ENCODE measurements at places on chromosomes 16 and 17. TPM values are rescaled to one million over a fixed set of nuclear protein-coding genes. Genes with fewer than 3 reads are reported as not detected.
A peak's percentile ranks its signal among the peaks of the same experiment; 100 is the strongest.

The YBX2 gene
- total RNA-seq, result 4.3 TPM

The ODAD4 gene
- total RNA-seq, result 0.42 TPM

The G6PC3 gene
- 12.7 TPM for total RNA-seq

DNA sequence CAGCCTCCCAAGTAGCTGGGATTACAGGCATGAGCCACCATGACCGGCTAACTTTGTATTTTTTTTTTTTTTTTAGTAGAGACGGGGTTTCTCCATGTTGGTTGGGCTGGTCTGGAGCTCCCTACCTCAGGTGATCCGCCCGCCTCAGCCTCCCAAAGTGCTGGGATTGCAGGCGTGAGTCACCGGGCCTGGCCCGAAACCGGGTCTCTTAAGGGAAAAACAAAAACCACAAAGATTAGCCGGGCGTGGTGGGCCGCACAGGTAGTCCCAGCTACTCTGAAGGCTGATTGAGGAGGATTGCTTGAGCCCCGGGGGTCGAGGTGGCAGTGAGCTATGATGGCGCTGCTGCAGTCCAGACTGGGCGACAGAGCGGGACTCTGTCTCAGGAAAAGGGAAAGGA, 19.9 kb upstream of the RBL2 start:
- H3K36me3 ChIP-seq, result no peaks in the 10 kb centered on the region
- H3K27me3 ChIP-seq, result no peaks in the 10 kb centered on the region
- DNase-seq, result no peak
- peaks cover 3% of the 10 kb centered on the region for H3K4me1 ChIP-seq

GRCh38 chr16:55100100-55100499, 169.4 kb downstream of the IRX5 start:
- H3K36me3 ChIP-seq, result no peaks in the 10 kb centered on the region
- no peak overlapping the region for H3K27ac ChIP-seq
- peaks cover 6% of the 10 kb centered on the region for H3K27me3 ChIP-seq

GRCh38 chr16:4602331-4602730, 12.4 kb downstream of the UBALD1 start:
- H3K4me3 ChIP-seq, result no peak overlapping the region
- no peaks in the 10 kb centered on the region for H3K36me3 ChIP-seq
- no peaks in the 10 kb centered on the region for H3K27me3 ChIP-seq
- no peak overlapping the region for H3K27ac ChIP-seq

DNA sequence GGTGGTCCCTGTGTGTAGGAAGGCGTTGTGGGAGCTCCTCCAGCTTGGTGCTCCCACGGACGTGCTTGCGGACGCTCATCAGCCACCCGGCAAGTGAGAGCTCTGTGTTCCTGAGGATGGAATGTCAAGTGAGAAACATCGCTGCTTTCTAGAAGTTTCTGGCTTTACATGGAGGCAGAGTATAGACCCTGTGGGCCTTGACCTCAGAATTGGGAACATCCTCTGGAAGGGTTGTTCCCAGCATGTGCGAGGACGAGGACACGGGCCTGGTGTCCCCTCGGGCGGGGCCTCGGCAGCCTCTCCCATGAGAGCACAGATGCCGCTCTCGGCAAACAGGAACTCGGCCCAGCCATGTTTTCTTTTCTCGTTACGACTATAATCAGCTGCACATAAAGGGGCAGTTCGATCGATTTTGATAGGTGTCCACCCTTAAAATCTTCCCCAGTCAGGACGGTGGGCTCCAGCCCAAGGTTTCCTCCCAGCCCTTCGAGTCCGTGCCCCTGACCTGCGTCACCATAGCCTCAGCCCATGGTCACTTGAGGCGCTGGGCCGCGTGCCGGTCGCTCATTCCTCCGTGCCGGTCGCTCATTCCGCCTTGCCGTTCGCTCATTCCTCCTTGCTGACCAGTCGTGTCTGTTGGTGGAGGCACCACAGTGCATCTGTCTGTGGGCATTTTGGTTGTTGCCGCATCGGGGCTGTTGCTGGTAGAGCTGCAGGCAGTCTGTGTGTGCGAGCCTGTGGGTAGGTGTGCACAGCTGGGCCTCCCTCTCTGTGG, 91.3 kb upstream of the ZNF750 start:
- H3K4me1 ChIP-seq, result peaks cover 10% of the 10 kb centered on the region
- no peak for DNase-seq
- peaks cover 74% of the 10 kb centered on the region for H3K36me3 ChIP-seq
- H3K27me3 ChIP-seq, result no peaks in the 10 kb centered on the region
- peak overlapping the region; percentile 18 for H3K27ac ChIP-seq
- no peak overlapping the region for H3K4me3 ChIP-seq

Measured in suprapubic skin (tissue), 4 donors.